ENCODE measurements at places on chromosomes 16 and 17. TPM values are rescaled to one million over a fixed set of nuclear protein-coding genes. Genes with fewer than 3 reads are reported as not detected.

The ELOB gene
- total RNA-seq = 178 TPM

The METRNL gene
- total RNA-seq = 31.3 TPM

The ST6GALNAC2 gene
- total RNA-seq = 2.6 TPM

The INTS2 gene
- total RNA-seq = 14.1 TPM

The DRG2 gene
- total RNA-seq = 20.9 TPM

The FOXN1 gene
- total RNA-seq = not detected

The SLC6A4 gene
- total RNA-seq = 1.6 TPM

The KRT20 gene
- total RNA-seq = not detected

The HSD3B7 gene
- 12.5 TPM for total RNA-seq

The SERPINF2 gene
- total RNA-seq = not detected

The KRTAP4-5 gene
- total RNA-seq = not detected

The HIC1 gene
- total RNA-seq = 23.5 TPM

The MYH8 gene
- total RNA-seq = 3,493 TPM

The TSNAXIP1 gene
- total RNA-seq = 0.52 TPM

The DNAH2 gene
- 0.52 TPM for total RNA-seq

The DNAI2 gene
- total RNA-seq = not detected

The SYT17 gene
- 2.6 TPM for total RNA-seq

The CETP gene
- total RNA-seq = 3.1 TPM

The PPM1E gene
- total RNA-seq = 1.0 TPM

The SOX8 gene
- 26.1 TPM for total RNA-seq

The GFAP gene
- 2.1 TPM for total RNA-seq

The ABI3 gene
- 1.0 TPM for total RNA-seq

The LDHD gene
- total RNA-seq = 6.3 TPM

The KRTAP16-1 gene
- total RNA-seq = not detected

The CRHR1 gene
- total RNA-seq = 0.52 TPM

The CRYM gene
- total RNA-seq = not detected

The SCNN1G gene
- total RNA-seq = not detected
